Posterior cingulate gyrus (tissue), 11 donors: ENCODE measurements at places on chromosomes 2 and 18.

GRCh38 chr2:216663846-216664245 is 30.6 kb downstream of the IGFBP2 start:
- DNase-seq: no peak

DNA sequence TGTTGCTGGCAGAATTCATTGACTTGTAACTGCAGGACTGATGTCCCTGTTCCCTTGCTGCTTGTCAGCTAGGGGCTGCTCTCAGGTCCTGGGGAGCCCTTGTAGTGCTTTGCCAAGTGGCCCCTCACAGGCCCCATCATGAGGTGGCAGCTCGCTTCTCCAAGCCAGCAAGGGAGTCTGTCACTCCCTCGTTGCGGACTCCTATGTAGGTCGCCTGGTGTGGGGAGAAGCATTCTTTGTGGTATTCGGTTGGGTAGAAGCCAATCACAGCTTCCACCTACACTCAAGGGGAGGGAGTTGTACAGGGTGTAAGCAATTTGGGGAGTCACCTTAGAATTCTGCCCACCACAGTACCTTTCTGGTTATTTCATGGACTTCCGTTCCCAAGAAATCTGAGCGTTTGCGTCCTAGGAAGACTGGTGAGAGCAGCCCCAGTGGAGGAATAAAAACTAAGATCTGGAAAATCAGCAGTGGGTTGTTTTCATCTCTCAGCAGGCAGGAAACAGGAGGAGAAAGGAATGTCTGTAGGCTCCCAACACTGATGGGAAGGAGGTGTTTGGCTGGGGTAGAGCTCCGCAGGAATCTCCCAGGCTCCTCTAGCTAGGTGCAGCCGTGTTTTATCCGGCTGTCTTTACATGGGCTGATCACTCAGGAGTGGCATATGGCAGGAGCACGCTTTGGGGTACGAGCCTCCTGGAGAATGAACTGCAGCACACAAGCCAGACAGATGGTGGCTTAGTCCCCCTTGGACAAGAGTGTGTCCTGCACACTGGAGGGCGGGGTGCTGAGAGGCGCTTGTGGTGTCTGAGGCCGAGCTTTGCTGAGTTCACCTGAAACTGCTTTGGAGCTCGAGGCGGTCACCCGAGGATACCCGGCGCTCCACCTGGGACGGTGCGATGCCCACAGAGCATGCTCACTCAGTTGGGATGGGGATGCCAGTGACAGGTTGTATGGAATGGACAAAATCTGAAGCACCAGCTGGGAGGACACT is 58.3 kb downstream of the LDLRAD4 start:
- DNase-seq: no peak

DNA sequence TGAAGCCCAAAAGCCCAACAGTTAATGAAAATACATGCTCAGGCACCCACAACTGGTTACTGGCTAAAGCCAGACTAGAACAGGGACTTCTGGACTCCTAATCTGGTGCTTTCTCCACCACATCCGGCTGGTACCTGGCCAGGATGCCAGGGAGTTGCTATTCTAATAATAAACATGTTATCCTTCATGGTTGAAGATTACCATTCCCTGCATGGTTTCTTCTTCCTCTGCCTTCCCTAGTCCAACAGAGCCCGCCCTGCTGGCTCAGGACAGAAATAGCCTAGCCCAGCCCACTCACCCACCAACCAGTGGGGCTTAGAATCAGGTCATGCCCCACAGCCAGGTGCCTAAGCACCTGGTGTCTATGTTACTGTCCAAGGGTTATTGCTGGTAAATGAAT is 184.2 kb downstream of the TMEM247 start:
- no peak for DNase-seq

DNA sequence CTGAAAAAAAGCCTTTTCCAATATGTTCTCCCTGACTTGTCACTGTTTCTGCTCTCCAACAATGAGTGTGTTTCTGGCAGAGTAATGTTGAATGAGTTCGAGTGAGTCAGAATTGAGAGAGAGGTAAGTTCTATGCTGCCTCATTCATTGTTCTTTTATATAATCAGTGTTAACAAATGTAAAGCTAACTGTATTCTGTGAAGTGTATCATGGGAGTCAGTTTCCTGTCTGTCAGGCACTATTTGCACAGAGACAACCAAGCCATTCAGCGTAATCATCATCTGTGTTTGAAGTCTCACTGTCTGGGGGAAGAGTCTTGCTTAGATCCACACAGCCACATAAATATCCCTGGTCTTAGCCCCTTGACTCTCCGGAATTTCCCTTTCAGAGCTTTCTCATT is 22.0 kb upstream of the UPP2 start:
- no peak for DNase-seq

- DNase-seq: no peak
Observed at GRCh38 chr18:58723810-58724602, 52.7 kb downstream of the MALT1 start.

DNA sequence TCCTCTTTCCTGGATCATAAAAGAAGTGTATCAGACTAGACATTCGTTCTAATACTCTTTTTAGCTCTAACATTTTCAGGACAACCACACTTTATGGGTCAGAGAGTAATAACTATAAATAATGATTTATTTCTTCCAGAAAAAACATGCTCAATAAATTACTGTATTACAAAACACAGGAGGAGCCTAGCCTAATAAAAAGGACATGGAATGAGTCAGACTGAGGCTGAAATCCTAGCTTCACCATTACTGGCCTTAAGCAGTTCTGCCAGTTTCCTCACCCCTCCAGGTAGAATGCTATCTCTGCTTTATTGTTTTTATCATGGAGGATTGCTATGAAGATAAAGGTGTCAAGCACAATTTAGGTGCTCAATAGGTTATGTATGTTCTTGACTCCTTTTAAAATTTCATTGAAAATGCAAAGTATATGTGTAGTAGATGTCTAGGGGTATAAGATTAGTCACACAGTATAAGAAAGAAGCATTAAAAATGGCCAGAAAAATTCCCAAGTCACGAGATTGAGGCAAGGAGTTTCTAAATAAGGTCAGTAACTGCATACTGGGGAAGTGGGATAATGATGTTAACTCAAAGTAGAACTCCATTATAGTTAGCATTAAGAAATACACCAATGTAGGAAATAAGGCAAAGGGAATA is 105.5 kb upstream of the NEUROD1 start:
- no peak for DNase-seq

DNA sequence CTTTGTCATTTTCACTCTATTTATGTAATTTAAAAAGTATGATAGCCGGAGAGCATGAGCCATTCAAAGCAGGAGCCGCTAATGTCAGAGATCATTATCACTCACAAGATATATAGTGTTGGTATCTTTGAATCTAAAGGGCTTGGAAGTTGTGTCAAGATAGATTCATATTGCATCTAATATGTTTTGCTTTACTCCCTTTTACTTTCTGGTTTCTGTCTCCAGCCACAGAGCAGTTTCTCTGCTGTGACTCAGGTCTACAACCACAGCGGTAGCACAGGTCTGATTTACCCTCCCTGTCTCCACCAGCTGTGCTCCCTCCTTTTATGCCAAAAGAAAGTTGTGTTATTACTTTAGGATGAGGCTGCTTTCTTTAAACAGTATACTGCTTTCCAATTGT is 424.0 kb downstream of the ARHGAP15 start:
- no peak for DNase-seq

GRCh38 chr2:41116106-41116797 is 664.4 kb upstream of the SLC8A1 start:
- DNase-seq: no peak

DNA sequence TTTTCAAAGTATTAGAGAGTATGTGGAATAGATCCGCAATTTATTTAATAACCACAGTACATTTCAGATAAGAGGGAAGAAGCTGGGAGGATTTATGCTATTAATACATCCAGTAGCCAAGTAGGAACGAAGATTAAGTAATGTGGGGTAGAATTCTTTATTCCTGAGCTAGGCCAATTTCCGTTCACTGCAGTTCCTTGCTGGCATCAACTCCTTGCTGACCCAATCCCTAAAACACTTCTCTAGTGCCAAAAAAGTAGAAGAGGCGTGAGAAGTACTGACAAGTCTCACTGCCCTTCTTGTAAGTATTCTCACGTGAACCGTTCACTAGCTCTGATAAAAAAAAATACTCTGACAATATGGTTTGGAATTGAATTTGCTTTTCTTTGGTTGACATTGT is 211.4 kb downstream of the EPHA4 start:
- DNase-seq: no peak

DNA sequence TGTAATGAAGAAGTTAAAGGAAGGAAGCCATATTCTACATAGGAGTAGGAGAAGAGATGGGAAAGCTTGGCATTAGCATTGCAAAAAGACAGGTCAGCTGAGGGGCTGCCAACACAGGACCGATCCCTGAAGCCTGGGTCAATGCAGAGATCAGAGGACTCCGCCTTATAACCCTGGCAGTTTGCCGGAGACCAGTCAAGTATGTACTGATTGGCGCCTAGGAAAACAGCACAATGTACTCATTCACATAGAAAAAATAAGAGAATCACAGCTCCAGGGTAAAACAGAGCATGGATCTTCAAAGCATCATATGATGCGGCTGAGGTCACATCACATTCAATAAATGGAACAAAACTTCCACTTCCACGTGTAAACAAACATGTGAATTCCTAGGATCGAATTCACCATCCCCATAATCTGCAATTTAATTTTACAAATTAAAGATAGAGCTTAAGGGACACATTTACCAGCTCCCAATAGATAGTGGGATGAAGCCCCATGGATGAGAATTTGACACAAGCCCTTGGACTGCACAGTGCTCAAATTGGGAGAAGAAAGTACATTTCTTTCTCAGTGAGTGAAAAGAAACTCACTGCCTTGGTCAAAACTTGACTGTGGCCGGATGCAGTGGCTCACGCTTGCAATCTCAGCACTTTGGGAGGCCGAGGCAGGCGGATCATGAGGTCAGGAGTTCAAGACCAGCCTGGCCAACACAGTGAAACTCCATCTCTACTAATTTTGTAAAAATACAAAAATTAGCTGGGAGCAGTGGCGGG is 135.0 kb upstream of the KLHL14 start:
- DNase-seq: no peak

DNA sequence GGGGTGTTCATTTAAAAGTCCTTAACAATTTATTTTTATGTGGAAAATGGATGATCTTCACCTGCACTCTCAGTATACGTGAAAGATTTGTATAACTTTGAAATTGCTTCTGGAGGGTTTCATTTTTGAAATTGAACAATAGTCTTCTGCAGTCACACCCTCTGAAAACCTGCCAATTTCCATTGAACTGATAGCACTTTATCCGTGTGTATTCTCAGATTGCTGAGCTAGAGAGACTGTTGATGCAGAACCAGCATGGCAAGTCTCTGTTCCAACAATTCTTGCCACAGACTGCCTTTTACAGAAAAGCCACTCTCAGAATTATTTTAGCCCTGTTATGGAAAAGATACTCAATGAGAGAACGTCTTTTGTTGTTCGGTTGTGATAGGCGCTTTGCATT is 6.6 kb upstream of the GULP1 start:
- DNase-seq: no peak

DNA sequence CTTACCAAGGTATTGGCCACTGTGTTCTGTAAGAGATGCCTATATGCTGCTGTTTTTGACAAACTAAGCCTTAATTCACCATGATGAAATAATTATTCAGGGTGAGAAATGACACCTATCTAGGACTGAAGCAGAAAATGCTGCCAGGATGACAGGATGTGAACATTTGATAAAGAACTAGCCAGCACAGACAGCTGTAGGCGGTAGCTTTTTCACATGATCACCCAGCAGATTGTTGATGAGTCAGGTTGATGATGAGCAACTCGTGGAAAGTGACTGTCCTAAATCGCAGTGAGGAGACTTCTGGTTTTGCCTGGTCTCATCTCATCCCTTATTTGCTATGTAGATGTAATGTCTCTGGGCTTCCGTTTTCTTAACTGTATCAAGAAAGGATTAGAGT is 144.1 kb downstream of the PRPF40A start:
- no peak for DNase-seq

GRCh38 chr2:117786520-117786919 is 28.0 kb upstream of the DDX18 start:
- no peak for DNase-seq

DNA sequence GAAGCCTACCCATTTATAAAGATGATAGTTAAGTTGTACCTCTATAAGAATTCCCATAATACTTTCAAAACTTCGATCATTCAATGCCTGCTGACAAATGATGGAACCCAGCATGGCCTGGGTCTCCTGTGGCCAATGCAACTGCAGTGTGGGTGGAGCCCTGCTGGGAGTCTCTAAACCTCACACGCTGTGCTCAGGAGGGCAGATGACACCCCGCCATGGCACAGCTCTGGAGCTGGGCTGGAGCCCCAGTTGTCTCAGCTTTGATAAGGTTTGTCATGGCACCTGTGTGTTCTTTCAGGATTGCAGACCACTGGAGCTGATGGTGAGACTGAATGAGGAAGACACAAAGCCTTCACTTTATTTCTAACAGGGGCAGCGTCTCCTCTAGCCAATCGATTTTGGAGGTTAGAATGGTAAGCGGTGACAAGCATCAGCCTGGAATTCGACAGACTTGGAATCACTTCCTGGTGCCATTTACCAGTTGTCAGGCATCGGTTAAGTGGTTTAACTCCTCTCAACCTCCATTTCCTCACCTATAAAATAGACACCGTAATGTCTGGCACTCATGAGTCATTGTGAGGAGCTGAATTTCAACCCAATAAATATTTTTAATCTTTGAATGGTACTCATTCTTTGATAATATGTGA is 383.6 kb upstream of the SALL3 start:
- DNase-seq: no peak

DNA sequence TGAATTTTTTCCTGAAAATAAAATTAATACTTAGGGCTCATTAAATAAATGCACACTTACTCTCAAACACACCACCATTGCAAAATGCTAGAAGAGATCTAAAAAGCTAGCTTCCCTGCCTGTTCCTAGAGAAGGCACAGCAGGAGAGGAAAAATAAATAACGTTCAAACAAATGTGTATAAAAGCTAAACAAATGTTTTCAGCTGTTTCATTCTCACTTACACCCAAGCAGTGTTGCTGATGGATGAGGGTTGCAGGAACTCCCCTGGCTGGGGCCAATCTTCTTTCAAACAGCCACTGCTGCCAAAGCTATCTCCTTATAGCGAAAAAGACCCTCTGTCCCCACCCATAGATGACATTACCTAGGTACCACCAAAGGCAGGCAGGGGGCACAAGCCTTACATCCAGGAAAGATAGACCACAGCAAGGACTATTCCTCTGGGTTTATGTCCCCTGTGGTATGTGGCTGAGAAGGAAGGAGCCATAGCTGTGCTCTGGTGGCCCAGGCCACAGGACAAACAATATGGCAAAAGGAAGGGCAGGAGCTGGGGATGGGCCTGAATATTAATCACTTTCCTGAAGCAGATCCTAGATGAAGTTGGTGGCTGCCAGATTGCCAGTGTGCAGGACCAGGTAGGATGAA is 214.6 kb downstream of the TTC32 start:
- no peak for DNase-seq

- DNase-seq: no peak
Observed at GRCh38 chr2:122565364-122565763, 809.9 kb downstream of the TSN start.

DNA sequence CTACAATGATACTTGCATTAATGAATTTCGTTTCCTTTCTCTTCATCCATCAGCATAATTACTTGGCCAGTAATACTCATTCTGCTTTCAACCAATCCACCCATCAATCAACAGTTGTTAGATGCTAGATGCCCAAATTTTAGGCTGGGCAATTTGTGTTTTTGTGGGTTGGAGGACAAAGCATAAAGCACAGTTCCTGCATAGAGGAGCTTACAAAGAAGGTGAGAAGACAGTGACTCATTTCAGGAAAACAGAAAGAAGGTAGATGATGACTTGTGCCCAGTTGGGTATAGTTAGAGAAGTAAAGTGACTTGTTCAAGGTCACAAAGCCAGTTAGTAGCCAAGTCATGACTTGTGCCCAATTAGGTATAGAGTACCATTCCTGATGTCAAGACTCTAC is 1186.8 kb upstream of the CELF4 start:
- DNase-seq: no peak
